AG04449 (cell line): ENCODE measurements at places on chromosomes 7 and 10.

DNA sequence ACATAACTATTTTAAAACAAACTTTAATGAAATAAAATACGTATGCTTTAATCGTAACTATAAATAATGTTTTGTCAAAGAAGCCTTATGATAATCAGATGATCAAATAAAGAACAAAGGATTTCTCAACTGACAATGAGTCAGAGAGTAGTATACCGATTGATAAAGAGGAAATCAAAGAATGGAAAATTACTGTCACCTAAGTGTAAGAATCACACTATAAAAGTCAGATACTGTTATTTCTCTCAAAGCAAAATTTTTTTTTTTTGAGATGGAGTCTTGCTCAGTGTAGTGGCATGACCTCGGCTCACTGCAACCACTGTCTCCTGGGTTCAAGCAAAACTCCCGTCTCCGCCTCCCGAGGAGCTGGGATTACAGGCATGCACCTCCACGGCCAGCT is 18.8 kb downstream of the DNAJC2 start:
- DNase-seq = no peak

GRCh38 chr10:1074052-1074747 is 18.0 kb downstream of the WDR37 start:
- DNase-seq = no peak

DNA sequence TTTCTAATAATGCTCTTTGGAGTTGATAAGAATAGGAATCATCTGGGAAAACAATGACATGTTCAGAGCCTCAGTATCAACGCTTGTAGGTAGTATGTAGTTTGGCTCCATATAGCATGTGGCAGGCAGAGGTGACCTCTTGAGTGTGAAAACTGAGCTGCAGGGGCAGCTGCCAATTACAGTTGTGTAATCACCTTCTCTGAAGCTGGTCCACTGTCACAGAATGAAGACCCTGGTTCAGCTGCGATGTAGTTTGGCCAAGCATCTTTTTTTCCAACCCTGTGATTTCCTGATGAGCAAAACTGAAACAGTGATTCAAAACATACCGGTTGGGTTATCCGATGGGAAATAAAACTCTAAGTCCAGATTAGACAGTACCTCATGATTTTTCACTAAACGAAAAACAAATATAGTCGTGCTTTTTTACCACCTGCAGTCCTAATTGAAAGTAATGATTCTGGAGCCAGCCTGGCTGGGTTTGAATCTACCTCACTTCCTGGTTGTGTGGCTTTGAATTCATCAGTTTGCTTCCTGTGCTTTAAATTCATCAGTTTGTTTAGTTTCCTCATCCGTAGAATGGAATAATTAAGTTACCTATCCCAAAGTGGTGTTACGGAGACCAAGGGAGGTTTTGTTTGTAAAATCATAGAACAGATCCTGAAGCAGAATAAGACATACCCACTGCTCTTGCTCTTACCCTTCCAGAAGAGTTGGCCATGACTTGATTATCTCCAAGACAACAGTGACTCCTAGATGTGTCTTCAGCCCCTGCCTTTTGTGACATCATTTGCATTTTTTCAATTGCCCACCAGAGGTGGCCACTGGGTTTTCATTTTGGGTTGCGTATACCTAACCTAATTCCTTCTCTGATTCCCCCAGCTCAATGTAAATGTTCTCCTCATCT is 87.4 kb downstream of the CELF2 start:
- DNase-seq = no peak

DNA sequence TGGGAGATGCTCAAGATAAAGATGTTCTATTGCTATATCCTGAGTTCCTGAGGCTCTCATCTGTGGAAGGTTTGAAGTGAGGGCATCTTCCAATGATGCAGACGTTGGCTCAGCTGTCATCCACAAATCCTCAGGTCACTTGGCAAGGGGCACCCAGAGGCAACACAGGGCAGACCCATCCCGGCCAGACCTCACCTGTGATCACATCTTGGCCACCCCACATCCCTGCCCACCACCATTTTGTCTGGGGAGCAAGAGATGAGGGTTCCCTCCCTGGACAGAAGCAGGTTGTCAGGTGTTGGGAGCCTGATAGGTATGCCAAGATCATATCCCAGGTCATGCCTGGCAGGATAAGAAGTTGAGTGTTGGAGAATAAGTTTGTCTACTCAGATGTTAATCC is 918.2 kb upstream of the ZNF722 start:
- no peak for DNase-seq

DNA sequence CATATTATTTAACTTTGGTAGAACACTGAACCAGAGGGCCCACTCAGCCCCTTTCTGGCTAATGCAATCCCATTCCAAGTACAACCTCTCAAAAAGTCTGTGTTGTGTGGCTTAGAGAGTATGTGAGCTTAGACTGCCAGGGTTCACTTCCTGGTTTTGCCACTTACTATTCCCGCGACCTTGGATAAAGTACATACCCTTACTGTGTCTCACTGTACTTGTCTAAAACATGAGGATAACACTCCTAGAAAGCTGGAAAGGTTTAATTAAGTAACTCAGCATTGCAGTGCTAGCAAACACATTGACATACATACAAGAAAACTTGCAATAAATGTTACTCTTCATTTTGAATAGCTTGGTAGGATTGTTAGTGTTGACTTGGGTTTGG is 215.8 kb downstream of the CHCHD3 start:
- no peak for DNase-seq

GRCh38 chr10:116210588-116211346 is 62.2 kb downstream of the GFRA1 start:
- peak; percentile 16 for DNase-seq

DNA sequence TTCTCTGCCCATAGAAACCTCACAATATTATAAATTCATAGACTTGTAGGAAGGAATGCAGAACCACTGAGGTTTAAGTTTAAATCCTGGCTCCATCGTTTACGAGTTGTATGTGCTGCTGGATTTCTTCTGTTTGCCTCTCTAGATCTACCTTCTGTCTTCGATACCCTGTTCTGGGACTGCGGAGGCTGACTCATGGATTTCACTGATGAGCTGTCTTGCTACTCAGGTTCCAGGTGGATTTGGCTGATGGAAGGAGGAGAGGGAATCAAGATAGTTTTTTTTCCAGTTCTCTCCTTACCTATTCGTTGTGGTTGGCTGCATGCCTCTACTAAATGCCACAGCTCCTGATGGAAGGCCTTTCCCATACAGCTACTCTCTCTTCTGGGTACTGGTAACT is 375.8 kb downstream of the REEP3 start:
- DNase-seq = no peak

- peak; percentile 67 for DNase-seq
These were observed 21.5 kb downstream of the WASL start for GRCh38 chr7:123727071-123727837.

DNA sequence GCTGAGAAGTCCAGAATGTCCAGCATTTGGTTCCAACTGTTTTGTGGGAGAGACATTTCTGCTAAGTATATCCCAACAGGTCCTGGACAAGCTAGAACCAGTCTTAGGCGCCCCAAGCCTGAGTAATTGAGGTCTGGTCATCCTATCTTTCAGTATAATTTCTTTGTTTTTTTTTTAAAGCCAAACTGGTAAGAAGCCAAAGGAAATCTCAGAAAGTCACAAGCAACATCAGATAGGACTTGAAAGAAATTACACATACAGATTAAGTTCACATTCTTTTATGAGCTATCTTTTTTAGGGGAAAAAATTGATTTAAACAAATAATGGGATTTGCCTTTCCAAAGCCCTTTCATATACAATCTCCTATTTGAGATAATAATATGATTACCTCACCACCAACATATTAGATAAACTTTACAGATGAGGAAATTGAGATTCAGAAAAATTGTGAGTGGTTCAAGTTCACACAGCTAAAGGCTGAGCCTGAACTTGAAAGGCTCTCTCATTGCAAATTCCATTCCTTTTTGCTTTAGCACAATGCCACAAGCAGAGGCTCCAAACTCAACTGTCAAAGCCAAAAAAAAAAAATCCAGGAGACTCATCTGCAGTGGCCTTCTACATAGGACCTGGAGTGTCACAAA is 15.0 kb downstream of the PDLIM1 start:
- no peak for DNase-seq

GRCh38 chr10:81179324-81179723 is 641.6 kb downstream of the SH2D4B start:
- DNase-seq = no peak

- no peak for DNase-seq
These were observed 4.5 kb downstream of the SKIDA1 start for GRCh38 chr10:21520949-21521348.
